ENCODE measurements at places on chromosomes 7 and 10. TPM values are rescaled to one million over a fixed set of nuclear protein-coding genes. Genes with fewer than 3 reads are reported as not detected.

DNA sequence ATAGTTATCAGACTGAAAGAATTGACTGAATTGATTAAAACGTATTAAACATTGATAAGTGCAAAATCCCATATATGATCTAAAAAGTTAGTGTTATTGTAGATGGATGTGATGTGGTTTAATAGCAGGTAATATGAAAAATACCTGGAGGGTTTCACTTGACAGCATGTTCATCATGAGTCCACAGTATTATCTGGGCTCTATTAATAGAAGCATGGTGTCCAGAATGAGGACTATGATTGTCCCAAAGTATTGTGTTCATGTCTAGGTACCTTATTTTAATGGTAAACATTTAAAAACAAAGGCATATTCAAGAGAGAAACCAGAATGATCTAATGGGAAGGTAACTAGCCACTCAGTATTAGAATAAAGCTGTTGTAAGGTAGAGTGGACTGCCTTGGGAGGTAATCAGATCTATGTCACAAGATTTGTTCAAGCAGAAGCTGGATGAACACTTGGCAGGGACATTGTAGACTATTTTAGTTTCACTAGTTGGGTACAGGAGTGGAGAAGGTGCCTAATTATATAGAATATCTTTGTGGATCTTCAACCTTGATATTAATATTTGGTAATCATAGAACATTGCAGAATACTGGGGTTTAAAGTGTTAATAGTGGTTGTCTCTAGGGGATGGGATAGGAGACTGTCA, 43.5 kb downstream of the MCU start:
- no peak for DNase-seq

The SRI gene
- total RNA-seq = 158 TPM

DNA sequence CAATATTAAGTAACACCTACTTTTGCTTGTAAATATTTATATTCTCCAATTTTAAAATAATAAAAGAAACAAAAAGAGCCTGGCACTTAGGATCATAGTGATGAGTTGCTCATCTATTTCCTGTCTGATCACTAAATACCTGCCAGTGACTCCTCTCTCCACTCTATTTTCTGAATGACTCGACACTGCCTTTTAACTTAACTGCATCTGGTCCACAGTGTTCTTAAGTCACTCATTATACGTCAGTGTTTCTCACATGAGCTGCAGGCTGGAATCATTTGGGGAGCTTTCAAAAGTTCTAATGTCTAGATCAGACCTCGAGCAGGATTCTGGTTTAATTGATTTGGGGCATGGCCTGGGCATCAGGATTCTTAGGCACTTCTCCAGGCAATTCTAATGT, 78.0 kb upstream of the AGBL3 start:
- DNase-seq = peak; percentile 38

The ZP3 gene
- 7.8 TPM for total RNA-seq

The VAX1 gene
- total RNA-seq = 0.14 TPM

The DPP6 gene
- not detected for total RNA-seq

The NYAP1 gene
- total RNA-seq = 2.4 TPM

The UNCX gene
- not detected for total RNA-seq

DNA sequence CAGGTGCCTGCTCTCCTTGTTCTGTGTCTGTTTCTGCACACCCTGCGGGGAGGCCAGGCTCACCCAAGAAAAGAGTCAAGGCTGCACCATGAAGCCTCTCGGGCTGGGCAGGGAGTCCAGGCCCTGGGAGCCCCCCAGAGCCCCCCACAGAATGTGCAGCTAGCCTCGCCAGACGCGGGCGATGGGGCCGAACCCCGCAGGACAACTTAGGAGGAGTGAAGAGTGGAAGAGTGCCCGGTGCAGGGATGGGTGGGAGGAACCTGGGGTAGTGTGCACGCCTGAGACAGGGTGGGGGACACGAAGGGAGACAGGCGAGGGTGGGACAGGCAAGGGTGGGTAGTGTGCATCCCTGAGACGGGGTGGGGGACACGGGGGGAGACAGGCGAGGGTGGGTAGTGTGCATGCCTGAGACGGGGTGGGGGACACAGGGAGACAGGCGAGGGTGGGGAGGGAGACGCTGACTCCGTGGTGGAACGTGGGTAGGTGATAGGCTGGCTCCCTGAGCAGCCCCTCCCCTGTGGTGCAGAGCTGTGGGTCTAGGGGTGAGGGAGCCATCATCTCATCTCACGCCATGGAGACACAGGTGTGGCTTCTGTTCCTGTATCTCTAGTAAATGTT, 615.4 kb downstream of the DNAJB6 start:
- DNase-seq = no peak

DNA sequence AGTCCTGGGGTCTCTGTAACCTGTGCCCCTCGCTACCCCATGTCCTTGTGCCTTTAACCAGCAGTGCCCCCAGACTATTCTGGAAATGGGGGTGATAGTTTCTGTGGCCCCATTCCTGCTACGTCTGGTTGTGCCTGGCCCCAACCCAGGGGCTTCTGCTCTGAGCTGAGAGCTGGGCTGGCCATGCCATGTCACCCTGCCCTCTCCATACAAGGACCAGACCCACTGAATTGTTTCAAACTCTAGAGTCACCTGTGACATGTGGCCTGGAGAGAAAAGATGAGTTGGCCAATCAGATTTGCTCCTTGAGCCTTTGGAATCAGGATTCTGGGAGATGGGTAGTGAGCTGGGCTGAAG, 108.6 kb downstream of the GRK5 start:
- no peak for DNase-seq

DNA sequence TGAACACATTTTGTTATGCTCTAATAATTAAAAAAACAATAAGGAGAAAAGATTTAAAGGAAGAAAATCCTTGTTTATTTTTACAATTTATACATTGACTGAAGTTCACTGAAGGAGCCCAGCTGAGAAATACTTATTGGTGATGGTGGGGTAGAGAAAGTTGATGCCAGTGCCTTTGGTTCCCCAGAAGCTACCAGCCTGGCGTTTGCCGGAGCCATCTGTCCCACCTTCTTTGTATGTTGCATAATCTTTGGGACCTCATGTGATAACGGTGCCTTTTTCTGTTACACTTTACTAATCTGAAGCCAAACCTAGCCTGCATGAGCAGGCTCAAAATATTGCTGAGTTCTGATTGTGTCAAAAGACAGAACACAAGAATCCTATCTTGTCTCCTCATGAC, 22.7 kb downstream of the ZNF365 start:
- no peak for DNase-seq

DNA sequence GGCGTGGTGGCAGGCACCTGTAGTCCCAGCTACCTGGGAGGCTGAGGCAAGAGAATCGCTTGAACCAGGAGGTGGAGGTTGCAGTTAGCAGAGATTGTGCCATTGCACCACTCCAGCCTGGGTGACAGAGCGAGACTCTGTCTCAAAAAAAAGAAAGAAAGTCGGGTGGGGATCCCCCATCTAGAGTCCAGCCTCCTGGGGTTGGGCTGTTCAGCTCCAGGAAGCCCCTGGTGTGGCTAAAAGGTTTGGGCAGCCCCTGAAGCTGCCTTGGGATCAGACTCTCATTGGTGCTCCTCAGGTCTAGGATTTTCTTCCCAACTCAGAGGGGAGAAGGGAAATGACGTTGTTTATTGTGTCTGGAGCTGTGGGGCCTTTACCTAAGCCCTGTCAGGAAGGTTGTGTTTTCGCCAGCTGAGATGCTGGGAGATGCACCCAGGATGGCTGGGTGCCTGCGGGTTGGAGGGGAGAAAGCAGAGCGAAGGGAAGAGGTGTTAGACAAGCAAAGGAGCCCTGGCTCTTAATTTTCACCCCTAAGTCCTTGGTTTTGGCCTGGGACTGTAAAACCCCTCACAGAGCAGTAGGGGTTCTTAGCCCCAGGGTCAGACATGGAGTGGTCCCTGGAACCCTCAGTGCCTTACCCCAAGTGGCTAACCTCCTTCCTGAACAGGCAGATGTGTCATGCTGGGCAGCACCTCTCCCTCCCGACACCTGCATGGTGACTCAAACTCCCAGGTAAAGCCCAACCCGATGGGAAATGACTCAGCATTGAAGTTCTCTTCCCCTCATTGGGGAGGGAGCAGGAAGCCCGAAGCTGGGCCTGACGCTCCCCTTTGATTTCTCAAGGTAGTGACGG, 21.1 kb downstream of the PLAU start:
- DNase-seq = peak; percentile 99

- DNase-seq = no peak
Measured at GRCh38 chr10:102632394-102633111, 11.7 kb upstream of the TRIM8 start.

DNA sequence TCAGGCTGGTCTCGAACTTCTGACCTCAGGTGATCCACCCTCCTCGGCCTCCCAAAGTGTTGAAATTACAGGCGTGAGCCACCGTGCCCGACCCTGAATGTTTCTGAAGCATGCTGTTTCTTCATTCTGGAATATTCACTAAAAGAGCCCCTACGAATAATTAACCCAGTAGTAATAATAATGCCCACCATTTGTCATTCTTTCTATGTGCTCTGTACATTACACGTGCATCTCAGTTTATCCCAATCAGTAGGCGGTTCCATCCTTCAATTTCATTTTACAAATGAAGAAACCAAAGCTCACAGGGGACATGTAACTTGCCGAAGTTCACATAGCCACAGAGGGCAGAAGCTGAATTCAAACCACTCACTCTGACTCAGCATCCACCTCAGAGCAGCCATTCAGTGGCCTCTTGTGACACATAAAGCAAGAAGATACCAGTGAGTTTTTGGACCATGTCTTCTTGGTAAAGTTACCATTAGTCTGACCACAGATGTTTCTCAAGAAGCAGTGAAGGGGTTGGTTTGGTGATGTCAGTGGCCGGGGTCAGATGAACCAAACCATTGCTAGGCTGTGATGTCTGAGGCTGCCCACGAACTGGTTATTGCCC, 71.9 kb upstream of the DUSP5 start:
- peak; percentile 50 for DNase-seq

DNA sequence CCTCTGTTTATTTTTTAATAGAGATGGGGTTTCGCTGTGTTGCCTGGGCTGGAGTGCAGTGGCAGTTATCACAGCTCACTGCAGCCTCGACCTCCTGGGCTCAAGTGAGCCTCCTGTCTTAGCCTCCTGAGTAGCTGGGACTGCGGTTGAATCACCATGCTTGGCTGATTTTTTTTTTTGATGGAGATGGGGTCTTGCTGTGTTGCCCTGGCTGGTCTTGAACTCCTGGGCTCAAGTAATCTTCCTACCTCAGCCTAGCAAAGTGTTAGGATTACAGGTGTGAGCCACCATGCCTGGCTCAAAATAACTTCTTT, 8.1 kb downstream of the DYNC2I1 start:
- no peak for DNase-seq

DNA sequence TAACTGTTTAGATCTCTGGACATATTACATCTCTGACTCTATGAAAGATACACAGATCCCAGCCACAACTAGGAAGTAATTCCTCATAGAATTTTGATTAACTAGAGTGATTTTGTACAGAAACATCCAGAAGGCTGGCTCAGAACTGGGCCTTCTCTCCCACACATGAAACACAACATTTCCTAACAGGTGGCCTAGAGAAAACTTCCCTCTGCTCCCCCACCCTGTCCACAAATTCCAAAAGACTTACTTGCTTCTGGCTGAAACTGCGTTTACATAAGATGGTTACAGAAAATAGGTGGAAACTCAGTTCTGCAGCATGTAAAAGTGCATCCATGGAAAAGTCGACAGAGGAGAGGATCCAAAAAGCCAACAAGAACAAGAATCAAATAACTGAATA, 132.9 kb downstream of the FZD1 start:
- DNase-seq = peak; percentile 4

The ZNF282 gene
- total RNA-seq = 30.7 TPM

DNA sequence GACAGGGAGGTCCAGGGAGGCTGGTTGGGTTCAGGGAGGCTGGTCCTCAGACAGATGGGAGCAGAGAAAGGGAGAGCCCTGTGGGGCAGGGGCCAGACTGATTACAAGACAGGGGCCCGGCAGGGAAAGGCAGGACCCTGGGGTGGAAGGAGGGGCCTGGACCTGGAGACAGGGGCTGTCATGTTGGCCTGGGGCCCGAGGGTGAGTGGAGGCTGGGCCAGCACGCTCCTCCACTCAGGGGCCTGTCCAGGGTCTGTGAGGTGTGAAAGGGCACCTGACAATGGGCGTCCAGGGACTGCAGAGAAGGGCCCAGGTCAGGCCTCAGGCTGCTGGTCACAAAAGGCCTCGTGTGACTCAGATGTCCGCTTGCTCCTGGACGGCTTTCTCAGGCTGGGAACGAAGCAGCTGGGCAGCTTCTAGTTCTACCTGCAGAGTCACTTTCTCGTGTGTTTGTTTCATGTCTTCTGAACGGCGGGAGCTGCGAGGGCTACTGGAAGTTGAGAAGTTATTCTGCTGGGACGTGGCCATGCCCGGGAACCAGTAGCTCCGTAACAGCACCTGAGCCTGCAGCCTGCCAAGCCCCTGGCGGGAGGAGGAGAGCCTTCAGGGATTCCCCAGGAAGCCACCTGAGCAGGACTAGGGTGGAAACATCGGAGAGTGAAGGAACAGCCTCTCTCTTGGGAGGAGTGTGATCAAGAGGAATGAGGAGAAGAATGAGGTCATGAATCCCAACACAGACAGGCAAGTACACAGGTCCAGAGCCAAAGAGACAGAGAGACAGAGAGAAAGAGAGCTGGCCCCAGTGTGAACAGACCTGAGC, 65.8 kb downstream of the KLF6 start:
- peak; percentile 48 for DNase-seq

DNA sequence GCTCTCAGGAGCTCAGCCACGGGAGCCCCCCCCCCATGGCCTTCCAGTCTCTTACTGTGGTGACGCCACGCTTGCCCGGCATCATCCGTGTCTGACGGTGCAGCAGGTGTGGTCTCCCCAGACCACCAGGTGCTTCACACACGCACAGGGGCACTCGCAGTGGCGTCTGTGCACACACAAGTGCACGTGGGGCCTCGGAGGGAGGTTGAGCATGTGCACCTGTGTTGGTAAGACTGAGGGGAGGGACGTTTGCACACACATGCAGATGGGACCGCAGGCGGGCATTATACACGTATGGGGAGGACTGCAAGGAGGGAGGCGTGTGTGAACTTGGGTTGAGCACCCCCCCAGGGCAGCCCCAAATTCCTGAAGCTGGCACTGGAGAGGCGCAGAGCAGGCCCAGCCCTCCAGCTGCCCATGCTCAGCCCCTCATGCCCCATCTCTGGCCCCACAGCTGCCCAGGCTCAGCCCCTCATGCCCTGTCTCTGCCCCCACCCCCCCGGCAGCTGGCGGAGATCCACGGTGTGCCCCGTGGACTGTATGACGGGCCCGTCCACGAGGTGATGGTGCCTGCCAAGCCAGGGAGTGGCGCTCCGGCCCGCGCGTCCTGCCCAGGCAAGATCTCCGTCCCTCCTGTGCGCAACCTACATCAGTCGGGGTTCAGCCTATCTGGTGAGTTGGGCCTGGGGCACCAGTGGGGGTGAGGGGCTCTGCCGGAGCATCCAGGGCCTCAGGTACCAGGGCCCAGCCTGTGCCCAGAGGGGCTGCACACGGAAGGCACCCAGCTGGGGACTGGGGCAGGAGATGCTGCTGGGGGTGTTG, 16.7 kb downstream of the DPYSL4 start:
- DNase-seq = no peak

The SPDYE6 gene
- total RNA-seq = not detected

- DNase-seq = no peak
Measured at GRCh38 chr10:100347568-100348195, 649 bp downstream of the SCD start.

The CDH23 gene
- total RNA-seq = not detected

DNA sequence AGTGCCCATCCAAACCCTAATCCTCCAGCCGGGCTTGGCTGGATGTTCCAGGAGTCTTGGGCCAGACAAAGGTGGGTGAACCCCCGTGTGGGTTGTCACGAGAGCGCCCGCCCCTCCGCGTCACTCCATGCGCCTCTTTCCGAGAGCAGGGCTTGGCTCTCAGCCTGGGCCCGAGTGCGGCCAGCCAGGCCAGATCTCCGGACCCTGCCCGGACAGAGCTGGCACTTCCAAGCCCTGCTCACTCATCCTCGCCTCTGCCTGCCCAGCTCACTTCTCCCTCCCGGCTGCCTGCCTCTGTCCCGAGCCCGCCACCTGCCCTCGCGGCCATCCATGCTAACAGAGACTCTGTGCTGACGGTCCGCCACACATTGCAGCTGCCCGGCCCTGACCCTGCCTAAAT, 34.6 kb downstream of the AGAP3 start:
- DNase-seq = no peak

Measured in foreskin keratinocyte (primary cell).